Stimulated activated CD8-positive, alpha-beta memory T cell treated with anti-CD3 and anti-CD28 coated beads, Interleukin-12 subunit alpha, Interleukin-12 subunit beta, amount 100 ng/mL, for 1 hour (primary cell): ENCODE measurements at places on chromosomes 7 and 10.

GRCh38 chr7:20403331-20403730 lies 72.6 kb downstream of the ITGB8 start:
- DNase-seq, result no peak

GRCh38 chr7:148318102-148318811 lies 272.3 kb upstream of the C7orf33 start:
- DNase-seq, result no peak

DNA sequence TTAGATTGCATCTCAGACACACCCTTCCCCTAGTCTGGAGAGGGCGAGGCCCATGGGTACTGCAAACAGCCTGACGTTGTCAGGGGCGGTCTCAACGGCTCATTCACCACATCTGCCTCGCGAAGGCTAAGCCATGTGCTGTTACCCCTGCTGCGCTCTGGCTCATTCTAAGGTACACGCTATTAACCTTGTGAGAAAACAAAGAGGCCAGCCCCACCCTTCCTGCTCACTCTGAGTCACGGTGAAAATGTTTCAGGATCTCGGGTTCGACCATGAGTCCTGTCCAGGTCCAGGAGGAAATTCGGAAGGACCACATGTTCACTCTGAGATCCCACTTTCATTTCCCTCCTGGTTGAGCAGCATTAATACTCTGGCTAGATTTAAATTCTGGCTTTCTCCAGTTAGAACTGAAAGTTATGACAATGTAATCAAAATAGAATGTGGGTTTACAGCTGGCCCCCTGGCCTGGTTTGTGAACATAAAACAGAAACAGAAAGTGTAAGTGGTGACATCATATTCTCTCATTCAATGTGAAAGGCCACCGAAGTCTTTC lies 55.2 kb downstream of the EGFR start:
- no peak for DNase-seq

DNA sequence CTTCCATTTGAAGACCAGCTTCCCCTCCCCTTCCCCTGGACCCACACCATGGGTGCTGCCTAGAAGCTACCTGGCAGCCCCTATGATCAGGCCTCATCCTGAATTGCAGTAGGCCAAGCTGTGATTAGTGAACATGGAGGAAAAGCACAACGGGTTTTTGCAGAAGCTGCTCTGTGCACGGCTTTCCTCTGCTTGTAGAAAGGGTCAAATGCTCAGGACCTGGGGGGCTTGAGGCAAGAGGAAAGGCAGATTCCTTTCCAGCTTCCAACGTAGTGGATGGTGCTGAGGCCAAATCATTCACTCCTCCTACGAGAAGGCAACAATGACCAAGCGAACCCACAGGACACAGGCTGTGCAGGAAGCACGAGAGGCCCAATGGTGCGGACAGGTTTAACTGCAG lies 410.3 kb upstream of the SHH start:
- DNase-seq, result no peak

GRCh38 chr7:41900532-41900931 lies 197.6 kb upstream of the INHBA start:
- no peak for DNase-seq

DNA sequence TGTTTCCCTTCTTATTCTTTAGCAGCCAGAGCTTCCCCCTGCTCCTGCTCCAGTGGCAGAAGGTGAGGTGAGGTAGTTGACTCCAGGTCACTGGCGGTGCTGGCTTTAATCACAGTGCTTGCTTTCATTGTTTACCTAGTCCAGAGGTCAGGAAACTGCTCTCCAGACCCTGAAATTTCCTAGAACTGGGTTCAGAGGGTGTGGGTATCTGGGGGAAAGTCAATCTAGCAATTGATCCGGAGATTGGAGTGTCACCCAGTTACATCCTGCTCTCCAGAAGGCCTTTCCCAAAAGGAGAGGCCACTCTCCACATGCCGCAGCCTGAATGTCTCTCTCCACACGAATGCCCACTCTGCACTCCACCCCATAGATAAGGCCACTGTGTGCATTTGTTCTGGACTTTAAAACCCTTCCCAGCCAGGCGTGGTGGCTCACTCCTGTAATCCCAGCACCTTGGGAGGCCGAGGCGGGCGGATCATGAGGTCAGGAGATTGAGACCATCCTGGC lies 2.1 kb upstream of the MBL2 start:
- DNase-seq, result no peak

DNA sequence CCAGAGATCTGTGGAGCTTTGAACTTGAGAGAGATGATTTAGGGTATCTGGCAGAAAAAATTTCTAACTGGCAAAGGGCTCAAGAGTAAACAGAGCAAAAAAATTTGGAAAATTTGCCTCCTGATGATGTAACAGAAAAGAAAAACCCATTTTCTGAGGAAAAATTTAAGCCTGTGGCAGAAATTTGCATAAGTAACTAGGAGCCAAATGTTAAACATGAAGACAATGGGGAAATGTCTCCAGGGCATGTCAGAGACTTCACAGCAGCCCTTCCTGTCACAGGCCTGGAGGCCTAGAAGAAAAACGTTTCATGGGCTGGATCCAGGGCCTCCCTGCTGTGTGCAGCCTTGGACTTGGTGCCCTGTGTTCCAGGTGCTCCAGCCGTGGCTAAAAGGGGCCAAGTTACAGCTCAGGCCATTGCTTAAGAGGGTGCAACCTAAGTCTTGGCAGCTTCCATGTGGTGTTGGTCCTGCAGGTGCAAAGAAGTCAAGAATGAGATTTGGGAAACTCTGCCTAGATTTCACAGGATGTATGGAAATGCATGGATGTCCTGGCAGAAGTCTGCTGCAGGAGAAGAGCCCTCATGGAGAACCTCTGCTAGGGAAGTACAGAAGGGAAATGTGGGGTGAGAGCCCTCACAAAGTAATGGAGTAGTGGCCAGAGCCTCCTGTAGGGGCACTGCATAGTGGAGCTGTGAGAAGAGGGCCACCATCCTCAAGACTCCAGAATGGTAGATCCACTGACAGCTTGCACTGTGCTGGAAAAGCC lies 8.1 kb downstream of the SEMA3D start:
- no peak for DNase-seq

GRCh38 chr10:70600512-70601395 lies 1.8 kb downstream of the PRF1 start:
- DNase-seq, result no peak

GRCh38 chr7:127226685-127227374 lies 25.9 kb downstream of the GRM8 start:
- DNase-seq, result no peak

DNA sequence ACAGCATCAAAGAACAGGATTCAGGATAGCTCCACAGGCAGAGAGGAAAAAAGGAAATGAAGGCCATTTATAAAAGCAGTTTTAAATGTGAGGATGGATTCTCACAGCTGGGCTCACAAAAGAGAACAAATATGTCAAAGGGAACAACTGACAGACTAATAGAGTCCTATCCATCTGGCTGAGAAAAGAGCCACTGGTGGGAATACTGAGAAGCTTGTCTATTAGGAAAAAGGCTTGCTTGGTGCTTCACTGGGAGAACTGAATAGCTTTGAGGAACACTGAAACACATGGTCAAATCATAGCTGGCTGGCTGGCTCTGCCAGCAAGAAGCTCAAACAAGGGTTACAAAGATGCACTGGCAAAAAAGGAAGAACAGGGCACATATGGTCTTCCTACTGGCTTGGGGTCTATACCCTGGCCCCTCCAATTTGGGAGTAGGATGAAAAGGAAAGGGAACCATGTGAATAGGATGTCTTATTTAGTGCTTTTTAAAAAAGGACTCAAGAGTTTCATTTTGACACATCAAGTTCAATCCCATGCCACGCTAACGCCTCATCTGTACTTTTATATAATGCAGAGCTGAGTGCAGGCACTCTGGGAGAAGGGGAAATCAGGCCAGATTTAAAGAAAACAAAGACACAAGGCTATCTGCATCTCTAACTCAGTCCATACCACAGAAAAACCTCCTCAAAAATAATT lies 44.8 kb upstream of the KCNIP2 start:
- DNase-seq, result no peak

GRCh38 chr10:119209736-119210355 lies 2.5 kb downstream of the GRK5 start:
- DNase-seq, result no peak

DNA sequence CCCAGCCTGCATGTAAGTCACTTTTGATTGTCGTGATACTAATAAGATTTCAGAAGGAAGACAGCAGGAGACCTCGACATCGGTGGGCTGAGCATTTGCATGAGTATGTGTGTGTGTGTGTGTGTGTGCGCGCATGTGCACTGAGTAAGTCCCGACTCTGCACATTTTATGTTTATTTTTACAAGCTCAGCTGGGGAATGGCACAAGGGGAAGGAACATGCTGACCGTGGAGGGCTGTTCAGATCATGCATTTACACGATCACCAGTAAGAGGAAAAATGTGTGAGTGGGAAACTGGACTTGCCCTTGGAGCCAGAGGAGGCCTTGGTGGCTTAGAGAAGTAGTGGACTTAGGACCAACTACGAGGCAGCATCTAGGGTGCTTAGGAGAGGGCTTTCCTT lies 41.3 kb downstream of the IL2RA start:
- no peak for DNase-seq

GRCh38 chr7:50348469-50349162 lies 44.1 kb downstream of the IKZF1 start:
- no peak for DNase-seq

- DNase-seq, result no peak
These were observed 175.2 kb upstream of the ASAH2 start for GRCh38 chr10:50426485-50426884.

DNA sequence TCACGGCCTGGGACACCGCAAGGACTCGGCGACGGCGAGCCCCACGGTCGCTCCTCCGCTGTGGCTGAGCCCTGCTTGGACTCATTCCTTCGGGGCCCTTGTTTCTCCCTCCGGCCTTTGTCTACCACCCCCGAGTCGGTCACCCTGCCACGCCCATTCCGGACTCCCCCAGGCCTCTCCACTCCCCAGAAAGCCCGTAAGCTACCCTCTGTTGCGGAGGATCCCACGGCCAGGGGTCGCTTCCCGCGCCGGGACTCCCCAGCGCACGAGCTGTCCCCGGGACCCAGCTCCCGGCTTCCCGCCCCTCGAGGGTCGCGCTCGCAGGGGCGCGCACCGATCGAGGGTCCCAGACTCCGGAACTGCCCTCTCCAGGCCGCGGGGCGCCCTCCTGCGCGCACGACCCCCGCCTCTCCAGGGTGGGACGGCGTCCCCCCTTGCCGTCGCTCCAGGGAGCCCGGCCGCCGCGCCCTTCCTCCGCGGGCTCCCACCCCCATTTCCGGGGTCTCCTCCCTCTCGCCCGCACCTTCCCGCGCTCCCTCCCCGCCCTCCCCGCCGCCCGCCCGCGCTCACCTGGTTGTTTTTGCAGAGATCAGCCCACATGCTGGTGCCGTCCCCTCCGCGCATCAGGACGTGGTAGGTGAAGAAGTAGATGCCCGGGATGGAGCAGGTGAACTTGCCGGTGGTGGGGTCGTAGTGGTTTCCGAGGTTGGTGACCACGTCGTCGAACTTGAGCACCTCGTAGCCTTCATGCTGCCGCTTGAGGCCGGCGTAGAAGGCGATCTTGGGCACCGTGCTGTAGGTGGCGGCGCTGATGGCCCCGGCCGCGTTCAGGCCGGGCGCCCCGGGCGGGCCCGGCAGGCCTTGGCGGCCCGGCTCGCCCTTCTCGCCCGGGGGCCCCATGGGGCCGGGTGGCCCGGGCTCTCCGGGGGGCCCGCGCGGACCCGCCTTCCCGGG lies 1.5 kb downstream of the C1QL3 start:
- DNase-seq, result no peak
